ENCODE measurements at places on chromosomes 11 and 22.

DNA sequence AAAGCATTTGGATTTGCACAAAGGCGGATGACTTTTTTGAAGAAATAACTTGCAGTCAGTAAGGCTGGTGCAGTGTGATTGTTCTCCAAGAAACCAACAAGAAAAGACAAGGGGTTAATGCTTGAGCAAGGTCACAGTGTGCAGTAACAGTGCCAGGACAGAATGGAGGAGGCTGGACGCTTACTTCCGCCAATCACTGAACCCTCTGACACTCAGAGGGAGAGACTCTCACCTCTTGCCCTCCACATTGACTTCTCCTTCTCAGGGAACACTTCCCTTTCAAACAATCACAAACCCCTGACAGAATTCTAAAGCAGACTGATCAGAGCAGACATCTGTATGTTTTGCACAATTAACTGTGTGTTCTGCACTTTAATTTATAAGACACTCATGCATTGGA, 228.4 kb downstream of the BLID start:
- no peak for DNase-seq

- no peak for DNase-seq
These were observed 5.5 kb downstream of the DCUN1D5 start for GRCh38 chr11:103086461-103086860.

- no peak for DNase-seq
These were observed 22.5 kb downstream of the CAT start for GRCh38 chr11:34461215-34461614.

DNA sequence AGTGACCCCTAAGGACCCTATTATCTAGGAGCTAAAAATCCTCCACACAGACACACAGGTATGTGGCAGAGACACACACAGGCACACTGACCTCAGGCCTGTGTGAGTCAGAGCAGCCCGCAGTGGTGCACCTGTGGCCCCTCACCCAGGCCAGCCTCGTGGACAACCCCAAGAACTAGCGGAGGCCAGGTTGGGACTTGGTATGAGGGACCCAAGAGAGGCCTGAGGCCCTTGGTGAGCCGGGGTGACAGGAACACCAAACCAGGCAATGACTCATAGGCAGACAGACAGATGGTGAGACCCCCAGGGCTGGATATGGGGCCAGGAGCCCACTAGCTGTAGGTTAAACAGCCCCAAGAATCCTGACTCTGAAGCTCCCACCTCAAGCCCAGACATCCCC, 6.0 kb downstream of the CASTOR1 start:
- DNase-seq = no peak

DNA sequence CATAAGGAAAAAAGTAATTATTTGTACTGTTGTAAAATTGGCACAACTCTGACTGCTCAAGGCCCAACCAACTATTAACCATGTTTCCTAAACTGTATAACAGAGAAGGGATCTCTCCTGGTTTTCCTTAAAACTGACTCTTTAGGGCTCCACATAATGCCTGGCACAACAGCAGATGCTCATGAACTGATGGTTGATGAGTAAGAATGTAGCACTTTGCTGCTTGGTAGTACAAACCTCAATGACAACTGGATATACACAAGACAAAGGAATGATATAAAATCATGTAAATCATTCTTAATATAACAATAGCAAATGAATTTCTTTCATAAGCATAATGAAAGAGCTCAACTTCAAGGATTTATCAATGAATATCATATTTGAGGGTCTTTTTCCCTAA, 11.7 kb downstream of the MSANTD2 start:
- DNase-seq = no peak

DNA sequence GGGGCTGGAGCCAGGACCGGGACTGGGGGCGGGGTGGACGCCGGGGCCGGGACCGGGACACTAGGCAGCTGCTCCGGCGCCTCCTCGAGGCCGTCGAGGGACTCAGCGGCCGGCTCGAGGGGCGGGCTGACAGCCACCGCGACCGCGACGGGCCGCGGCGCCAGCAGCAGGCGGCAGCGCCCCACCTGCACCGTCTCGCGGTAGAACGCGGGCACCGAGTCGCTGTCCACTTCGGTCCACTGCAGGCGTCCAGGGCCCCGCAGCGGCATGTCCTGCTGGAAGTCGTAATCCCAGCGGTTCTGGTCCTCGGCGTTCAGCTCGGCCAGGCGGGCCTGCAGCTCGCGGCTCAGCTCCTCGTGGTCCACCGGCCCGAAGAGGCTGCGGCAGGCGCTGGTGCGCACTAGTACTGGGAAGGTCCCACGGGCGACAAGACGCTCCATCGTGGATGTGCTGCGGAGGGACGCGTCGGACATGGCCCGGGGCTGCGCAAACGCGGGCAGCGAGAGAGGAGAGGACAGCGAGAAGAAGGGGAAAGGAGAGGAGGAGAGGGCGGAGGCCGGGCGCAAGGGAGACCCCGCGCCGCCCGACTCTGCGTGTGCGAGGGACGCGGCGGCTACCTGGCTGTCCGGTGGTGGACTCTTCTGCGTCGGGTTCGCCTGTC, 428 bp downstream of the CDKN1C start:
- DNase-seq = peak; percentile 87

DNA sequence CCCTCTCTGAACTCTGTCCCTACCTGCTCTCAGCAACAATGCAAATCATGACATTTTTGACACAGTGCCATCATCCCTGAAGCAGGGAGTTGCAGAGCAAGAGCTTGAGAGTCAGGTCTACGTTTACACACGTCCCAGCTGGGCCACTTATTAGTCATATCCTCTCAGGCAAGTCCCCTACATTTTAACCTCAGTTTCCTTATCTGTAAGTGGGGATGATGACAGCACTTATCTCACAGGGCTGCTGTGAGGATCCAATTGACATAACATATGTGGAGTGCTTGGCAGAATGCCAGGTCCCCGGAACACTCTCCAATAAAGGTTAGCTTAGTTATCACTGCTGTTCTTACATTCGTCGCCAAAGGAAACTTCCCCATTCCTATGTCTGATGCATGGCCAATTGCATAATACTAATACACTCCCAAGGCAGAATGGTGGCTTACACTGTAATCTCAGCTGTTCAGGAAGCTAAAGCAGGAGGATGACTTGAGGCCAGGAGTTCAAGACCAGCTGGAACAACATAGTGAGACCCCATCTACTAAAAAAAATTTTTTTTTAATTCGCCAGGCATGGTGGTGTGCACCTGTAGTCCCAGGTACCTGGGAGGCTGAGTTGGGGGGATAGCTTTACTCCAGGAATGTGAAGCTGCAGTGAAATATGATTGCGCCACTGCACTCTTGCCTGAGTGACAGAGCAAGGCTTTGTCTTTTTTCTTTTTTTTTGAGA, 16.6 kb downstream of the ASCC2 start:
- DNase-seq = peak; percentile 68

DNA sequence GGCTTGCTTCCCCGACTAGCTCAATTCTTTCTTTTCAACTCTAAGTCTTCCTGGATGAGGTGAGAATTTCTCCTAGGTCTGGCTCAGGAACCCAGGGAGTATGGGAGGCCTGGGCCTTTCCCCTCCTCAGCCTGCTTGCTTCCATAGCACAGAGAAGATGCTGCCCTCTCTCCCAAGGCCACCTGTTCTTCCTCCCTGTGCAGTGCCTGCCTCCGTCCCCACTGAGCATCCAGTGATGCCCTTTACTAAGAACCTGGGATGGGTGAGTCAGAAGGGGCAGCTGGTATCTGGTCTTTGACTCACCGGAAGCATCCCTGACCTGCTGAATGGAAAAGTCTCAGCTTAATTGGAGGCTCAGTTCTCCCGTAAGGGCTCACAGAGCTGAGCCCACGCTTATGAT, 607.9 kb downstream of the BUD13 start:
- no peak for DNase-seq

- peak; percentile 66 for DNase-seq
These were observed 5.9 kb upstream of the MRGPRG start for GRCh38 chr11:3224401-3225057.

DNA sequence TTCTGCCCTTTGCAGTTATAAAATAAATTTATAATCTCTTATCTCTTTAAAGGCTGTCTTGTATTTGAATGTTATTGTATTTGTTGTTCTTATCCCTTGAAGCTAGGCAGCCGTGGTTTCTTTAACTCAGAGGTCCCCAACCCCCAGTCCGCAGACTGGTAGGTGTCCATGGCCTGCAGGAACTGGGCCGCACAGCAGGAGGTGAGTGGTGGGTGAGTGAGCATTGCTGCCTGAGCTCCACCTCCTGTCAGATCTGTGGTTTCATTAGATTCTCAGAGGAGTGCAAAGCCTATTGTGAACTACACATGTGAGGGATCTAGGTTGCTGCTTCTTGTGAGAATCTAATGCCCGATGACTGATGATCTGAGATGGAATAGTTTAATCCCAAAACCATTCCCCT, 380.0 kb upstream of the CCDC90B start:
- no peak for DNase-seq

DNA sequence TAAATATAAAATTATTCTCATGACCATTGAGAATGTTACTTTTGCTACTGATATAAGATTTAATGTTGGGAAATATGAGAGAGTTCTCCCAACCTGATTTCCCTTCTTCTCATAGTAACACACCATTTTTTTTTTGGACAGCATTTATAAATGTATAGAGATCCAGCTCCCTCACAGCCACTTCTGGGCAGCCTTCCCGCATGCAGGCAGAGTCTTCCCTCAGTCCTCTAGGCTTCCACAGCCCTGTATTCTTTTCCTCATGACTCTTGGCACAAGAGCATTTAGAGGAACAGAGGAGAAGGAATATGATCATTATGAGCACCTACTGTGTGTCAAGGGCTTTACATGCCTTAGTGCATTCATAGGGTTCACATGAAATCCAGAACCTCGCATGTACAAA, 9.0 kb downstream of the DTX4 start:
- DNase-seq = no peak

- DNase-seq = no peak
These were observed 29.6 kb upstream of the HSPA8 start for GRCh38 chr11:123091506-123091905.

- DNase-seq = no peak
These were observed 15.0 kb downstream of the POGLUT3 start for GRCh38 chr11:108483163-108483562.

- DNase-seq = peak; percentile 63
These were observed 50.7 kb downstream of the TP53I11 start for GRCh38 chr11:44899959-44900358.

DNA sequence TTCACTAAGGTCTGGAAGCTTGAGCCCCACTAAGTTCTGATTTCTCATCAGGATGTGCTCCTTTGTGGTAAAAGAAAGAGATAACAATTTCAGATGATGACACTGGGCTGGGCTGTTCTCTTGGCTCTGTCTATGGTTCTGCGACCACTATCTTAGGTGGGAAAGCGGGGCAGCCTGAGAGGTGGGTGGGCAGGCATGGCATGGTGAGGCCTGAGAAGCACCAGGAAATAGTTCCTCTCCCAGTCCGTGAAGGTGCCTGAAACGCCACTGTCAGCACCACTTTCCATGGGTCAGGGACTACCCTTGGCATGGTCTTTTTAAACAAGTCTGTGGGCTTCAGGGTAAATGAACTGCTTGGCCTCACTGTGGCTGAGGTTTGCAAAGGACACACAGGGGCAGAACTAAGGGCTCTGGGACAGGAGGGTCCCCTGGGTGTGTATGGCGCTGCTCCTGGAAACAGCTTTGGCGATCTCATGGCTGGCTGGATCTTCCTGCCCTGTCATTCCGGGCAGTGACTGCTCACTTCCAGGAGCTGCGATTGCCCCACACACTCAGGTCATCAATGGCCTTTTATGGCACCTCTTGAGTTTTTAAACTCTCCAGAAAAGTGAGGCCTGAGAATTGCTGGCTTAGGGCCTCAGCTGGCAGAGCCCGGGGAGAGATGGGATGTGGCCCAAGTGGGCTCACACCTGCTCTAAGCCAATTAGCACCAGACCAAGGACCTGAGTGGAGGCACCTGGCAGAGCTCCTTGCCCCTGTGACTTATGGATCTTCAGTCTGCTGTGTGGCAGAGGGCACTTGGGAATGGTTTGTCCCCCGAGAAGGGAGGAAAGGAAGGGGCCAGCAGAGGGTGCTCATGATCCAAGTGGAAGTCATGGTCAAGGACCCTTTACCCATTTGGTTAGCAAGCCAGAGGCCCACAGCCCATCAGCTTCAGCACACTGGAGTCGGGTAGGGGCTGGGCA, 55.6 kb upstream of the LYVE1 start:
- peak; percentile 46 for DNase-seq

DNA sequence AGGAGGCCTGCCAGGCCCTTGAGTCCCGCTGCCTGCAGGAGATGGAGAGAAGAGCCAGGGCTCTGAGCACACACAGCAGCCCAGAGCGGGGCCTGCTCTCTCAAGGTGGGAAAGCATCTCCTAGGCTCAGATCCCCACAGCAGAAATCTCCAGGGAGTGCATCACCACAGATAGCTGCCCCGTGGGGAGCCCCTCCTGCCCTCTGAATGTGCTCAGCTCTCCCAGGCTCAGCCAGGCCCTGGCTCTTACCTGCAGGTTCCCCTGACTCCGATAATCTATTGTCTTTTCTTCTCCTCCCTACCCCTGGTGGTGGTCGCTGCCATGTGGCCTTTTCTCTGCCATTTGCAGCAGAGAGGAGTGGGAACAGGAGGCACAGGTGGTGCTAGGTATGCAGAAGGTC, 49.9 kb downstream of the BTG4 start:
- peak; percentile 1 for DNase-seq

DNA sequence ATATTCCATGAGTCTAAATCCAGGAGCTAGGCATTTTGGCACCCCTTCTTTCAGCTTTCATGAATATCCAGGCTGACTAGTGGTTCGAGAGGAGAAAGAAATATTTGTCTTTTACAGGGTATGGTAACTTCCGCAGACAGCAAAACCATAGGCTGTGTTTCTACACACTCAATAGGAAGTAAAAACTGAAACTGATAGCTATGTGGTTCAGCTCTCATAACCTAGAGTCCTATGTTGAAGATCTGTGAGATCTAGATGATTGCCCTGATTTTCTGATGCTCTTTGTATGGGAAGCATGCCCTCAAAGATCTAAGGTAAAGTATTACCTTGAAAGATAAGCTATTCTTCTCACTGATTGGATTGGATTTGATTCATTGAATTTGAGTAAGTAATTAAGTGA, 118.3 kb downstream of the CD44 start:
- no peak for DNase-seq

- no peak for DNase-seq
These were observed 1.2 kb upstream of the SLN start for GRCh38 chr11:107713009-107713408.

DNA sequence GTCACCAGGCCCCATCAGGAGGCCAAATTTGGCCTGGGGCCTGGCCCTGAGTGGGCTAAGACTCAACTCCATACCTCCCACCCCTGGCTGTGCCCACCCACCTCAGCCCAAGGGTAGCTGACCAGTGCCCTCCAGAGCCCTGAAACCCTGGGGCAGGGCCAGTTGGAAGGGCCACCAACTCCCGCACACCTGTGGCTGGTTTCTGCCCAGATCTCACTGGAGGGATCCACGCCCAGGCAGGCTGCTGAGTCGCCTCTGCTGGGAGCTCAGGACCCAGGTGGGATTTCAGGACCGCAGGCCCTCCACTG, 8.9 kb upstream of the PIM3 start:
- DNase-seq = no peak
